ENCODE measurements at places on chromosomes 16 and 17. TPM values are rescaled to one million over a fixed set of nuclear protein-coding genes. Genes with fewer than 3 reads are reported as not detected.

GUCY2D gene
- total RNA-seq = not detected

PRR15L gene
- total RNA-seq = not detected

CHP2 gene
- 0.31 TPM for total RNA-seq

SALL1 gene
- 11.9 TPM for total RNA-seq

SPECC1 gene
- 58.8 TPM for total RNA-seq

PTGES3L gene
- 2.5 TPM for total RNA-seq

UQCRC2 gene
- 266 TPM for total RNA-seq

TM4SF5 gene
- not detected for total RNA-seq

UTS2R gene
- not detected for total RNA-seq

MT4 gene
- total RNA-seq = not detected
